Activated T-cell treated with anti-CD3 and anti-CD28 coated beads for 4 hours (primary cell): ENCODE measurements at places on chromosomes 16 and 17.

DNA sequence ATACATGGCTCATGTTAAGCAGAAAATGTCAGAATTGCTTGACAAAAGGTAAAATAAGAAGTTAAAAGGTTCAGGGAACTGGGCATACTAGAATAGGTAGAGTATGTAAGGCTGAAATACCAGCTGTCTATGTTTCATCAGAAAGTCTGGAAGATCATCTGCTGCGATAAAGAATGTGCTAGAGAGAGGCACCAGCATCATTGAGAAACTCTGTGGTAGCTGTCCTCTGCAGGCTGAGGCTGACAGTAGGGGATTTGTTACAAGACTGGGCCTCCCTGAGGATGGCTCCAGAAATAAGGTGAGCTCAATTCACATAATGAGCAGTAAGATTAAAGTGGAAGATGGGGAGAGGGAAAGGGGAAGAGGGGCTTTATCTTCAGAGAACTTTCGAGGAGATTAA, 4.5 kb upstream of the ZNF287 start:
- no peak for DNase-seq

DNA sequence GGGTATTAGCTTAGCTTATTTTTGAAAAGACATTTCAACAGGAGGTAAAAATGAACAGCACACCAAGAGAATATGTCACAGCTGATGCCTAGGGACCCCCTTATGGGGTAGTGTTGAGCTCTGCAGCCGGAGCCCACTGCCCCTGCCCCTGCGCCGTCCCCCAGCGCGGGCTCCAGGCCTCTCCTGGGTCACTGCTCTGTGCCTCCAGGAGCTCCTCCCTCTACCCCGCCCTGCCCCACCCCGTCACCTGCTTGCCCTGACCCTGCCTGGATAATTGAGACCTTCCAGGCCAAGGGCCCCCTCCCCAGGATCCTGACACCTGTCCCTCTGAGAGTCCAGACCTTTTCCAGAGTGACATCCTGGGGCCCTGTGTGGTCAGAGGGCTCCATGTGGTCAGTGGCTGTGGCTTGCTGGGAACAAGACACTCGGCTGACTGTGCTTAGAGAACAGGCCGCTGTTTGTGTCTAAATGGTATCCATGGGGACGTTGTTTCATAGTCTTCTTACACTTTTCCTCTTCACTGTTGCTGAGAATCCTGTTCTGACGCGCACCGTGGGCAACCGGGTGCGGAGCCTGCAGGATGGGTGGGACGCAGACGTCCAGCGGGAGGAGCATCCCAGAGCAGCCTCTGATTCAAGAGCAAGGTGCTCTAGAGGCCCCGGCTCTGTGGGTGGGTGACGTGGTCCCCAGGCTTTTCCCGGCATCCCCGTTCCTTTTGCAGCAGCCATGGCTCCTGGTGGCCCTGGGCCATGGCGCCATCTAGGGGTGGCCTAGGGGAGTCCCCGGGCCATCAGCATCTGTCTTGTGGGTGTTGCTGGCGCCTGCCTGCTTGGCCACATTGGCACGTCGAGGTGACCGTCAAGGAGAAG, 20.0 kb upstream of the WFIKKN1 start:
- peak; percentile 42 for DNase-seq

DNA sequence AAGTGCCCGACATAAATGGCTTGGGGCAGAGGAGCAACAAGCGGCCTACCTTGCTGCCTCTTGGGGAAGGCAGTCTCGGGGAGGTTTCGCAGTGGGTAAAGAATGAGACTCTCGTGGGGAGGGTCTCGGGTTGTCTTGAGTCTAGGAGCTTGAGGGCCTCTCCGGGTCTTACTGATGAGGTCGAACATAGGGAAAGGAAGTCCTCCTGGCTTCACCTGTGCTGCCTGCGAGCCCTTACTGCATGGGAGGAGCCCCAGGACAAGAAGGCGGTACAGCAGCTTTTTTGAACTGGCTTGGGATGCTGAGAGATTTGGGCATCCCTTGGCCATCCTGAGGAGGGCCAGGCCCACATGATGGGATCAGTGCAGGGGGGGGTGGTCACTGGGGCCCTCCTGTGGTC, 71.4 kb downstream of the SPECC1 start:
- no peak for DNase-seq

GRCh38 chr16:57617604-57618111, 10.8 kb upstream of the ADGRG1 start:
- DNase-seq = no peak

- no peak for DNase-seq
Measured at GRCh38 chr17:36470499-36470898, 16.0 kb upstream of the ZNHIT3 start.

GRCh38 chr16:49503256-49504022, 129.8 kb downstream of the C16orf78 start:
- DNase-seq = no peak

- no peak for DNase-seq
Measured at GRCh38 chr16:53043428-53043831, 9.3 kb downstream of the CHD9NB start.

- DNase-seq = no peak
Measured at GRCh38 chr16:82761236-82761635, 134.5 kb downstream of the CDH13 start.

DNA sequence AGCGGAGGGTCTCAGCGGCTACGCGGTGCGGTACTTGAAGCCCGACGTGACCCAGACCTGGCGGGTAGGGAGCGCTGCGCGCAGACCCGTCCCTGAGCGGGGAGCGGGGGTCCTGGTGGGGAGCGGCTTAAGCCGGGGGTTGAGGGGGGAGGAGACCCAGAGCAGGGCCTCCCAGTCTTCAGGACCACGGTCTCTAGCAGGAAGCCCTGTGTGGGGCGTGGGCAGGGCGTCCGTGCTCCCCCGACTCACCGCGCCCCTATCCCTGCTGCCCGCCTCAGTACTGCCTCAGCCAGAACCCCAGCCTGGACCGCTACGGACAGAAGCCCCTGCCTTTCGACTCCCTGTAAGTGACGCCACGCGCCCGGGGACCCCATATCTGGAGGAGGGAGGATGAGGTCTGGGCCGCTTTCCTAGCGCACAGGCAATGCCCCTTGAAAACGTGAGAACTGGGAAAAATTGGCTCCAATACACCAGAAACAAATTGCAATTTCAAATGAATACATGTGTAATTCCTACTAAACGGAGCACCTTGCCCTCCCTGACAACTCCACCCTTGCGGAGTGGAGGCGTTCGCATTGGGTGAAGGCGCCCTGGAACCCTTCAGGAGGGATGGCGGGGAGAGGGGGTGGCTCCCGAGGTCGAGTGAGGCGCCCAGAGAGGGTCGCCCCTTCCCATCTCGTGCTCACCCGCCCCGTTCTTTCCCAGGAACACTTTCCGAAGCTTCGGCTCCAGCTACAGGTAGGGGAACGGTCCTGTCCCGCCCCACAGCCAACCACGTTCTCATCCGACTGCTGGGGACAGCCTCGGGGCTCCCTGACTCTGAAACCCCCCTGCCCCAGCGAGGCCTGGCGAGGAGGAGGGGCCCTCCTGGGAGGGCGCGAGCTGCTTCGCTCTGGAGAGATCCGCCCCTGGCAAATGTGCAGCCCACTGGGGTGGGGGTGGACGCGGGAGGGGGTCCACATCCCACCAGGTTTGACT, 14.6 kb upstream of the CNGB1 start:
- peak; percentile 11 for DNase-seq

- DNase-seq = no peak
Measured at GRCh38 chr17:31544186-31544585, 152.7 kb downstream of the RAB11FIP4 start.

DNA sequence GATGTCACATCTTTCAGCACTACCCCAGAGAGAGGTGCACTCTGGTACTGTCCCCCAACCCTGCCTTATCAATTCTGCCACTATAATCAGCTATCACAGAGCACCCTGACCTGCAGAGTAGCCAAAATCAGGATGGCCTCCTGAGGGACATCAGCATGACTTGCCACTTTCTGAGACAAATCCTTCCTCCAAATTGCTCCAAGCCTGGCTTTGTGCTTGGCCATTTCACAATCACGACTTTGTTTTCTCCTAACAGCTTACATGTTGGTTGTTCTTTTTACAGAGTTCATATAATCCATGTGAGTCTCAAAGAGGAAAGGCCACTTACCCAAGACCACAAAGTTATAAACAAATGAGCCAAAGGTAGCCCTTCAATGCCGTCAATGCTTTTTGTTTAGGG, 449.0 kb upstream of the CDH5 start:
- DNase-seq = no peak

DNA sequence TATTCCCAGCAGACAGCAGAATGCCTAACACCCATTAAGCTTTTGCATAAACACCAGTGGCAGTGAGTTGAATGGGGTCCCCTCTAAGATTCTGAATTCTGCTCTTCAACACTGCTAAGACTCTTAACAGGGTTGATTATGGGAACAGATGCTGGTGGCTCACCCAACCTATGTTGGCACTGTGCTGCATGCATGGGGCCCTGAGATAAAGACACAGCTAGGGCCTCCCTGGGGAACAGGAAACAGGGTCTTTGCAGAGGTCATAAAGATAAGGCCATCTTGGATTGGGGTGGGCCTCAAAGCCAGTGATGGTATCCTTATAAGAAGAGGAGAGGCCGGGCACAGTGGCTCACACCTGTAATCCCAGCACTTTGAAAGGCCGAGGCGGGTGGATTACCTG, 190.8 kb downstream of the SLC39A11 start:
- no peak for DNase-seq

- no peak for DNase-seq
Measured at GRCh38 chr17:31095236-31096105, 694 bp downstream of the NF1 start.

DNA sequence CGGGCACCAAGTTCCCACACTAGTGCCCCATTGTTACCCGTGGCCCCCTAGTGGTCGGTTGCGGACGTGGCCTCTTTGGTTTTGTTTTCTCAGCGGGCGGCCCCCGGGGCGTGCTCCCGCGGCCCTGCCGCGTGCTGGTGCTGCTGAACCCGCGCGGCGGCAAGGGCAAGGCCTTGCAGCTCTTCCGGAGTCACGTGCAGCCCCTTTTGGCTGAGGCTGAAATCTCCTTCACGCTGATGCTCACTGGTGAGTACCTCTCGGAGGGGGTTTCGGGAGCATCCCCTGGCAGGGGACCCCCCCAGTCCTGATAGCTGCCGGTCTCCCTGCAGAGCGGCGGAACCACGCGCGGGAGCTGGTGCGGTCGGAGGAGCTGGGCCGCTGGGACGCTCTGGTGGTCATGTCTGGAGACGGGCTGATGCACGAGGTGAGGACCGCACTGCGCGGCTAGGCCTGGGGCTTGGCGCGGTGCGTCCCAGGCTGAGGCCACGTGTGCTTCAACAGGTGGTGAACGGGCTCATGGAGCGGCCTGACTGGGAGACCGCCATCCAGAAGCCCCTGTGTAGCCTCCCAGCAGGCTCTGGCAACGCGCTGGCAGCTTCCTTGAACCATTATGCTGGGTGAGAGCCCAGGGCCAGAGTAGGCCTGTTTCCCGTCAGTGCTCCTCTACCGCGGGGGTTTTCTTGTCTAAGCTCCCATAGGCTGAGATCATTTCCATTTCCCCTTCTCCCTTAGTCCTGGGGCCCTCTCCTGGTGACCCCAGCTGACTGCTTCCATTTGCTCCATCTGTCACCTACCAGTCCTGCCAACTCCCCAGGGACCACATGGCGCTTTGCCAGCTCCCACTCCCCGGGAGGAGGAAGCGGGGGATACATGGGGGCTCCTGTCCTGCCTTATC, 1.7 kb downstream of the SPHK1 start:
- peak; percentile 80 for DNase-seq

DNA sequence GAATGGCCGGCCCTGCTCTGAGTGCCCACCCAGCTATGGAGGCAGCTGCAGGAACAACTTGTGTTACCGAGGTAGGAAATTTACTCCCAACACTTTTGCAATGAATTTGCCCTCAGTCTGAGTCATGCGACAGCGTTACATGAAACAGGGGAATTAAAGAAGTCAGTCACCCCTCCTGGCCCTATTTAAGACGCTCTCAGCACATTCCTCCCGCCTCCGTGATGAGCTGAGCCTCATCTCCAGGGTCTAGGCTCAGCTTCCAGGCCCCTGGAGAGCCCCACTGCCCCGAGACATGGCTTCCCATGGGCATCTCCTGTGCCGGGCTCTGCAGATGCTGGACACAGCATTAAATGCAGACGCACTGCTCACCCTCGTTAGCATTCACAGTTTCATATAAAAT, 35.0 kb downstream of the CRISPLD2 start:
- no peak for DNase-seq

GRCh38 chr17:81067391-81067811, 32.5 kb downstream of the BAIAP2 start:
- DNase-seq = no peak

DNA sequence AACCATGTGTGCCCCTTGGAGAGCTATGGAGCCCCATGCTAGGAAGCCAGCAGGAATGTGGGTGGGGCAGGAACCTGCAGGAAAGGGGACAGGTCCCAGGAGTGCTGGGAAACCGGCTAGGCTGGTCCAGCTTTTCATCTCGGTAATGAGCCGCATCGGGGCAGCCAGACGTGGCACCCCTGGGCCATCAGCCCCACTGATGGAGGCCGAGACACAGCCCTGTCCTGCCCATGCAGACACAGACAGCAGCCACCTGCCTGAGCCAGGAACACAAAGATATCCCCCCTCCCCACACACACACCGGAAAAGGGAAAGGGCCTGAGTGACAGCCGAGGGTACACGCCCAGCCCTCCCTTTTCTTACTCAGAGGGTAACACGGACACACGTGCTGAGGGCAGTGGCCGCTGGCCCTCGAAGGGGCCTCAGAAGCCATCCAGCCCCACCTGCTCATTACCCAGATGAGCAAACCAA, 18.1 kb downstream of the PPL start:
- no peak for DNase-seq

GRCh38 chr16:84177741-84178073, 9.2 kb downstream of the TAF1C start:
- DNase-seq = no peak

DNA sequence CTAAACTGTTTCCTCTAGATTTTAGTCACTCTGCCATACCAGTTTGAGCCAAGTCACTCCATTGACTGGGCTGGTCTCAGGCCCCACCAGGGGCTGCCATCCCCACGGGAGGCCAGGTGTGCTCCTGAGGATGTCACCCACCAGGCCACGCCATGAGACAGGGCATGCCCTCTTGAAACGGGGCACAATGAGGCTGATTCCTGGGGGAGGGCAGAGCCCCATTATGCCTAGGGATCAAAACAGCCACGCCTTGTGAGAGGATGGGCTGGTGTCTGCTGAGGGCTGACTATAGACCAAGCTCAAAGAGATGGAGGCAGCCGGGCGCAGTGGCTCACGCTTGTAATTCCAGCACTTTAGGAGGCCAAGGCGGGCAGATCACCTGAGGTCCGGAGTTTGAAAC, 21.5 kb downstream of the GINS2 start:
- DNase-seq = no peak

DNA sequence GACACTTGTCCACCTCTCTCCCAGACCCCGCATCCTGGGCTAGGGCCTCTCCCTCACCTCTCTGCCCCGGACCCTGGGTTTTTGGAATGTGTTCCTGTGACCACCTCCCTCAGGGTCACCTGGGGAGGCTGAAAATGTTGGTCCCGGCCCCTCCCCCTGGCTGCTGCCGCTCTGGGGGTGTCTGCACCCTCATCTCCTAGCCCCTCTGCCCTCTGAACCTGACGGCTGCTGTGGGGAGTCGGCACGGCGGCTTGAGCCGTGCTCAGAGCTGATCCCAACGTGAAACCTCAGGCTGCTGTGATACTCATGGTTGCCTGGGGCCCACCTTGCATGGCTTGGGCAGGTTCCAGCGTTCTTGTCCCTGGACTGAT, 42.8 kb downstream of the ADCY7 start:
- no peak for DNase-seq
